Fibroblast of skin of back (primary cell): ENCODE measurements at places on chromosomes 2 and 18.

- no peak for DNase-seq
Measured at GRCh38 chr2:183124957-183125255, 663 bp downstream of the NUP35 start.

DNA sequence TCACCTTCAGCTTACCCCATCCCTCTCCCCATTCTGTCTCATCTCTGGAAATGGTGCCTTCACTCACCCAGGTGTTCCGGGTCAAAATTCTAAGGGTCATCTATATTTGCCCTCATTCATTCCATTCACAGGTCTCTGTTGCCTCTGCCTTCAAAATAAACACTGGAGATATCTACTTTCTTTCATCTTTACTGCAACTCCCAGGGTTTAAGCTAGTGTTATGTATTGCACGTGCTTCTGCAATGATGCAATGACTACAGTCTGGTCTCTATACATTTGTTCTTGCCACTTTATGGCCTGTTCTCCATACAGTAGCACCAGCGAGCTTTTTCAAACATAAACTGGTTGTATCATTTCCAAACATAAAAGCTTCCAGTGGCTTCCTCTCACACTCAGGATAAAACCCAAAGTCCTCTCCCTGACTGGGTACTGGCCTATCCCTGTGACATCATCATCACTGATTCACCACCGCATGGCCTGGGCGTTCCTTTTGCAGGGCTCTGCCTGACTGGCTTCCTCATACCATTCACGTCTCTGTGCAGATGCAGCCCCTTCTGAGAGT lies 14.3 kb downstream of the DSG2 start:
- peak; percentile 70 for DNase-seq

- DNase-seq = no peak
Measured at GRCh38 chr2:39730685-39731302, 48.3 kb downstream of the THUMPD2 start.

GRCh38 chr2:29871541-29871940 lies 49.8 kb downstream of the ALK start:
- peak; percentile 3 for DNase-seq

GRCh38 chr18:45671321-45671720 lies 52.7 kb upstream of the SLC14A1 start:
- no peak for DNase-seq
